ENCODE measurements at places on chromosomes 2 and 18.

DNA sequence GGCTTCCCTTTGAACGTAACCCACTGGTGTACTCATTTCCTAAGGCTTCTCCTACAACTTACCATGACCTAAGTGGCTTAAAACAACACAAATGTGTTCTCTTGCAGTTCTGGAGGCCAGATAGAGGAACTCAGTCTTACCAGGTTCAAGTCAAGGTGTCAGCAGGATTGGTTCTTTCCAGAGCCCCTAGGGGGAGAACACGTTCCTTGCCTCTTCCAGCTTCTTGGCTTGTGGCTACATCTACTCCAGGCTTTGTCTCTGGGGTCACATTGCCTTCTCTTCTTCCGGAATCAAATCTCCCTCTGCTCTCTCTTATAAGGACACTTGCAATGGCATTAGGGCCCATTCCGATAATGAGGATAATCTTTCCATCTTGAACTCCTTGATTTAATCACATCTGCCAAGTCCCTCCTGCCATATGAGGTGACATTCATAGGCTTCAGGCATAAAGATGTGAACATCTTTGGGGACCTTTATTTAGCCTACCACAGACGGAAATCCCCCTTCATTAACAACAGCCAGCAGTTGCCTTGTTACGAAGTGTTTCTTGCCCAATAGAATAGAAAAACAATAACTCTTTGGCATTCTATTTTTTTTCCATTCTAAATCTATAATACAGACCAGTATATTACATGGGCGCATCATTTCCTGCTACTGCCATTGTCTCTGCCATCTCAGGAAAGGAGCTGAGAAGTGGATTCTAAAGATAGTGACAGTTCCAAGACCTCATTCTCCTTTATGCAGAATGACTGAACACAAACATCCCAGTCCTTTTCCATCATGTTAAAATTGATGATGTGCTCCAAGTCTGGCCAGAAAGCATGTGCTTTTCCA lies 362.0 kb downstream of the ZNF521 start:
- no peak for DNase-seq

GRCh38 chr2:237556773-237557632 lies 9.4 kb upstream of the PRLH start:
- no peak for DNase-seq

- no peak for DNase-seq
These were observed 478.7 kb upstream of the MYT1L start for GRCh38 chr2:2809771-2810170.

GRCh38 chr2:32671885-32672533 lies 44.2 kb downstream of the TTC27 start:
- DNase-seq = no peak

DNA sequence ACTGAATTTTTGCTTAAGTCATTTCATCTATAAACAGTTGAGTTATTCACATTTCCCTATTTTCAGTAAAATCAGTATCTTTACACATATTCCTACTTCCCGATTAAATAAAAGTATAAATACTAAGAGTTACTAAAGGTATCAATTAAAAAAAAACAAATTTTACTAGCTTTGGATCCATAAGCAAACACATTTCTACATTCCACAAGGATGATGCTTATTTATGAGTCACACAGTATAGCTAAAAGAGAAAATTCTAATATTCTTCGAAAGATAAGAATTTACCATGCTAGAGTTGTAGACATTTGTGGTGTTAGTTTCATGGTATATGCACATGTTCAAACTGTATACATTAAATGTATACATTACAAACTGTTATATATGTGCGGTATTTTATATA lies 23.7 kb downstream of the PGAP1 start:
- no peak for DNase-seq

GRCh38 chr2:165632594-165632993 lies 161.5 kb downstream of the GALNT3 start:
- DNase-seq = no peak

- no peak for DNase-seq
These were observed 165.0 kb downstream of the ANKRD44 start for GRCh38 chr2:197145471-197146056.

DNA sequence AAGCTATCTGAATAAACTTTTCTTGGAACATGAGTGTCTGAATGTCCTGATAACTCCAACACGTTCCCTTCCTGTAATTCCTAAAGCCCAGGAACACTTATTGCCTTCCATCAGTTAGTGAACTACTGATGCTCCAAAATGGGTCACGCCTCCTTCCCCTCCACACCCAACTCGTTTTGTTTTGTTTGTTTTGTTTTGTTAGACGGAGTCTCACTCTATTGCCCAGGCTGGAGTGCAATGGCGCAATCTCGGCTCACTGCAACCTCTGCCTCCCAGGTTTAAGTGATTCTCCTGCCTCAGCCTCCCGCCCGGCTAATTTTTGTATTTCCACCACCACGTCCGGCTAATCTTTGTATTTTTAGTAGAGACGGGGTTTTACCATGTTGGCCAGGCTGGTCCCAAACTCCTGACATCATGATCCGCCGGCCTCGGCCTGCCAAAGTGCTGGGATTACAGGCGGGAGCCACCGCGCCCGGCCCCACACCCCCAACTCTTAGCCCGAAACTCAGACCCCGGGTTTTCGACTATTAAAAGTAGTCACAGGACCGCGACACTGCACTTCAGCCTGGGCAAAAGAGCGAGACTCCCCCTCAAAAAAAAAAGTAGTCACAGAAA lies 774 bp downstream of the IER3IP1 start:
- peak; percentile 43 for DNase-seq

DNA sequence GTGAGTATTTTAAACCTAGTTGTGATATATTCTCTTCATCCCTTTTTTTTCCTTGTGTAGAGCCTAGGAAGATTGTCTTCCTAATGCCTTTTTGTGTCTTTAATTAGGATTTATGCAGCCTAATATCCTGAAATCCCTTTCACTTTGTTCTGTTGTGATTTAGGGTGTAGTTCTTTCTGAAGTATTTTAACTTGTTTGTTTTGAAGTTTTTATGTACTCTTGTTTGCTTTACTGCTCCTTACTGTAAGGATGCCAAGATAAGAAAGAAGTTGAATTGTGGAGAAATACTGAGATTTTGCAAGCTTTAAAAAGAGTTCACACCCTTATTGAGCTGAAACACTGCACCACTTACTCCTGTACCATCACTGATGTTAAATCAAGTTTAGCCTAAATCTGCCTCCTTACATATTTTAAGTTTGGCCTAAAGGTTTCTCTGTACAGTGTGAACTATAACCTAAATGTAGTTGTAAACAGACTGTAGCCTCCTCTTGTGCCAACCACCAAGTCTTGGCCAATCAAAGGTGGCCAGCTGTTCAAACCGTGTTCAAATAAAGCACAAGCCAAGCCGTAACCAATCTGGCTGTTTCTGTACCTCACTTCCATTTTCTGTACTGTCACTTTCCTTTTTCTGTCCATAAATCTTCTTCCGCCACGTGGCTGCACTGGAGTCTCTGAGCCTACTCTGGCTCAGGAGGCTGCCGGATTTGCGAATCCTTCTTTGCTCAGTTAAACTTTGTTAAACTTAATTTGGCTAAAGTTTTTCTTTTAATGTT lies 17.7 kb upstream of the ACOXL start:
- DNase-seq = no peak

DNA sequence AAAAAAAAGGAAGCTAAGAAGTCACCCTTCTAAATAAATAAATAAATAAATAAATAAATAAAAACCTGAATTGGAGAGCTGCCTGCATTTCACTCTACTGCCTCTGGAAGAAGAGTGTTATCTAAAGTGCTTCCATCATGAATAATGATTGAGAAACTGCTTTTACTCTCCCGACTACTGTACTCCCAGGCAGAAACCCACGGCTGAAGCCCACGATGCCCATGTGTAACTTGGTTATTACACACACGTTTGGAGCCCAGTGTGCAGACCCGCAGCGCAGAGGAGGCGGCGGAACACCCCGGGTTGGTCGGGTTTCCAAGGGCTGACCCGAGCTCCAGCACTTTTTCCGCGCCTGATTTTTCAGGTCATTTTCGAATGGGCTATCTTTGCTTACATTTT lies 697 bp upstream of the SPATS2L start:
- DNase-seq = peak; percentile 70

- no peak for DNase-seq
These were observed 15.1 kb downstream of the AAK1 start for GRCh38 chr2:69628325-69629021.

GRCh38 chr2:25310965-25311864 lies 30.5 kb downstream of the DNMT3A start:
- peak; percentile 56 for DNase-seq

- no peak for DNase-seq
These were observed 24.3 kb downstream of the NCKAP1 start for GRCh38 chr2:183014005-183014404.

DNA sequence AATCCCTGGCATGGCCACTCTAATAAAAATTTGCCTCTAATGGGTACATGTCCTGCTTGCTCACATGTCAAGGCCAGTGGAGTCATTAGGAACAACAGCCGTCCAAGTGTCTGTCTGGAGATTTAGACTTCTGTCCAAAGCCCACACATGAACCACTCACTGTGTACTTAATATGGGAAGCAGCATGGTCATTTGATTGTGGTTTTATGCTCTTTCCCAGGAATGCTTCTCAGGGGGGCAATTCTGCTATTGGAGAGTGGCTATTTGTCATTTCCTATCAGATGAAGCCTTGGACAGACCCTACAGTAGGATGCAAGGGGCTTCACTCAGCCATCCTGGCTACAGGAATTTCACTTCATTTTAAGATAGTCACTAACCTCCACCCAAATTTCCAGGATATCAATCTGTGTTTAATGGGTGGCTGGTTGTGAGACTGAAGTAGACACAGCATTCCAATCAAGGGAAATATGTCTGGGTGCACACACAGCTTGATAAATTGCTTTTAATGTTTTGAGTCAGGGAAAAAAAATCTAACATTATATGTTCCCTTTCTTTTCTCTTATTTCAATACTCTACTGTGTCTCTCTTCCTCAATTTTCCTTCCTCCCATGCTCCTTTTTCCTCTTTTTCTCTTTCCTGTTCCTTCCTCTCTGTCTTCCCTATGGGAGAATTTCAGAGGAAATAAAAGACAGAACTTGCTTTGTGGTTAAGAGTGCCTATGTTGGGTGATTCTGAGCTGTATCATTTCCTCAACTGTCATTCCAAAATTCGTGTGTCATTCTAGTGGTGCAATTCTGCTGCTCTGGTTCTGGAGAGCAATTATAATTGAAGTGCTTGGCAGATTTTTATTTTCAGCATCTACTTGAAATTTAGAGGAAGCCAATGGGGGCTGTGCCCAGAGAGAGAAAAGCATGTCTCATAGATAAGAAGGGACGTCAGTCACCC lies 320.1 kb downstream of the OSR1 start:
- no peak for DNase-seq

- no peak for DNase-seq
These were observed 93.6 kb downstream of the MAP2 start for GRCh38 chr2:209517436-209517835.

GRCh38 chr2:69184224-69184623 lies 171.2 kb downstream of the ANTXR1 start:
- no peak for DNase-seq

GRCh38 chr2:29215073-29215472 lies 99.9 kb downstream of the CLIP4 start:
- DNase-seq = no peak

DNA sequence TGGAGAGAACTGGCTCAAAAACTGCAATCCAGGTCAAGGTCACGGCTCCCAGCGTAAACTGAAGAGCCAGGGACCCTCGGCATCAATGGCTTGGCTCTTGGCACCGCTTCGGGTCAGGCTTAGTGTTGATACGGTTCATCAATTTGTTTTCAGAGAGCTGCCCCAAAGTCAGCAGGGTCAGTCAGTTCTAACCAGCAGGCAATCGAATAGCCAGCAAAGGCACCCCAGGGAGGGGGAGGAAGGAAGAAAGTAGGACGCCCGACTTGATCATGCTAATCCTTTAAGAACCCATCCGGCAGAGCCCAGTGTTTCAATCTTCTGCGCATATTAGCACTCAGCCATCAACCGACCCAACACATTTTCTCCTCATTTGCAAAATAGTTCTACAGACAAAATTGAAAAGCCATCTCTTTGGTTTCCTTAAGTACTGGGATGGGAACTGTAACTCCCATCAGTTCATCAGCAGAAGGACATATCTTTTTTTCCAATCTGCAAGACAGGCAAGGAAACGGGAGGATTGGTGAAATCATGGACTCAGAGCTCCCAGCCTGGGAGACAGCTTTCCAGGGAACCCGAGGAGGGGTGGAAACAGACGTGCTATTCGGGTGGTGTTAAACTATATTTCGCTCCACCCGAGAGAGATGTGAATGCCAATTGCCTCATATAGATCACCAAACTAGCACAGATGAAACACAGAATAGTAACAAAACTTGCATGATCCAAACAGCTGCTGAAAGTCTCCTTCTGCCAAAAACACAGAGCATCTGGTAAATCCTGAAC lies 40.7 kb upstream of the CABLES1 start:
- no peak for DNase-seq

- no peak for DNase-seq
These were observed 324.9 kb downstream of the CCDC85A start for GRCh38 chr2:56508662-56509061.

- no peak for DNase-seq
These were observed 6.0 kb downstream of the SEPTIN10 start for GRCh38 chr2:109607766-109608165.

DNA sequence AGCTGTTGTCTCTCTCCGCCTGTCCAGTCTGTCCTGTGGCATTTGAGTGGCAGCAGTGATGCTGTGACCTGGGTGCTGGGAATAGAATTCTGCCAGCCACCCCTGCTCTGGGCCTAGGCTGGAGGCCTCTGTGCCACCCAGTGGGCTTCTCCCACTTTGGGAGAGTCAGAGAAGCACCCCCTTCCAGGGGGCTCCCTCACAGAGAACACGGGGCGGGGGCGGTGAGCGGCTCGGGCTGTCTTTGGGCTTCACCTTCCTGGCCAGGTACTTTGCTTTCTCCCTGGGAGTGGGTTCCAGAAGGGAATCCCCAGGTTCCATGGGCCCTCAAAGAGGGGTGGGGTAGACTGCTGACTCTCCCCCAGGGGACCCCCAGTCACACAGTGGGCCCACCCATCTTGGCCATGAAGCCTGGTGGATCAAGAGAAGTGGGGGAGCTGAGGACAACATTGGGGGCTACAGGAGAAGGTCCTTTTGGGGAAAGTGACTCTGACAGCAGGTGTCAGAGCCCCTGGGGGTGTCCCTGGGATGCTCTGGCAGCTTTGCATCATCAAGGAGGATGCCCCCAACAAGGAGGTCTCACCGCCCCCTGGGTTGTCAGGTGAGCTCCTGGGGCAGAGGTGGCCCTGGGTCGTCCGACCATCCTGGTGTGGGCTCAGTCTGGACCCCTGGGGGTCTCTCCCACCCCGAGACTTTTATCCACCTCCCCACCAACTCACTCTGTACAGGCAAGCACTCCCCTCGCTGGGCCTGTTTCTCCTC lies 18.8 kb upstream of the BOK start:
- DNase-seq = no peak

DNA sequence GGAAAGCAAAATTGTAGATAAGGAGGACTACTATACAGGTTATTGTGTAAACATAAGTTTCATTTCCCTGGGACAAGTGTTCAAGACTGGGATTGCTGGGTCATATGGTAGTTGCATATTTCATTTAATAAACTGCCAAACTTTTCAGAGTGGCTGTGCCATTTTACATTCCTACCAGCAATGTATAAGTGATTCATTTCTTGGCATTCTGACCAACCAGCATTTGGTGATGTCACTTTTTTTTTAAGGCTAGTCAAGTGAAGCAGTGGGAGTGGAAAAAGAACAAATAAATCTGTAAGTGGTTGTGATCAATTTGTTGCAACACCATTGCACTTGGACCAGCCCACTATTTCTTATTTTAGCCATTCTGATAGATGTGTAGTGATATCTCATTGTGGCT lies 5.2 kb upstream of the CHCHD5 start:
- DNase-seq = no peak

Data from NCI-H1417 (cell line).